NCI-H1092 treated with DMSO at 0.1 percent for 48 hours (cell line): ENCODE measurements at places on chromosomes 13 and 19.

- DNase-seq, result no peak
Measured at GRCh38 chr13:62663767-62664166, 1248.1 kb upstream of the PCDH20 start.

- DNase-seq, result no peak
Measured at GRCh38 chr13:87894059-87894458, 222.9 kb downstream of the SLITRK5 start.

GRCh38 chr13:38872693-38873092 is 117.9 kb downstream of the STOML3 start:
- DNase-seq, result peak; percentile 21

DNA sequence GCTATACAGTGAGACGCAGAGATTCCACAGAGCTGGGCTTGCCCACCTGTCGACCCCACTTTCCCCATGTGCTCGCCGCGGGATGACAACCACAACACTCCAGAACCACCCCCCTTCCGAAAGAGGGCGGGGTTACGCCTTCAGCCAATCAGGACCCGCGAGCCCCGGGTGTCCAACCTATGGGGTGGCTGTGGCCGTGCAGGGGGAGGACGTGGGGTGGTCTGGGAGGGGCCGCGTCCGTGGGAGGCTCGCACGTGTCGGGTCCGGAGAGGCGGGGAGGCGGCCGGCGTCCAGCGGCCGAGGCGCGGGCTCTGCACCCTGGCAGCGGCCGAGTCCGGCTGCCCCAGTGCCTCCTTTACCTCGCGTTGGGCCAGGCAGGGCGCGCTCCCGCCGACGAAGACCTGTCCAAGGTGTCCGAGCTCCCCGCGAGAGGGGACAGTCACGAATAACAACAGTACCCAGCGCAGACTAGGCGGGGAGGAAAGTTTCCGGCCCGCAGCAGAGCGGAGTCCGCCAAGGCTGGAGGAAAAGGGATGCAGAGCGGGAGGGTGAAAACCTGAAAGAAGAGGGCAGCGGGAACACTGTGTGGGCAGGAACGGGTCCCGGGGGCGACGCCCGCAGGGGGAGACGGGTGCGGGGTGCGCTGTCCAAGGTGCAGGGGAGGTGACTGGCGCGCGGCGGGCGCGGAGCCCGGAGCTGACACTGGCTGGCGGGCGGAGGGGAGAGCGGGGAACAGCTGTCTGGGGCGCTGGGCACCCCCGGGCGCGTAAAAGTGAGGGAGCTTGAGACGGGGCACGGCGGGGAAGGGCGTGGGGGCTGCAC is 911 bp downstream of the ENOX1 start:
- peak; percentile 49 for DNase-seq

DNA sequence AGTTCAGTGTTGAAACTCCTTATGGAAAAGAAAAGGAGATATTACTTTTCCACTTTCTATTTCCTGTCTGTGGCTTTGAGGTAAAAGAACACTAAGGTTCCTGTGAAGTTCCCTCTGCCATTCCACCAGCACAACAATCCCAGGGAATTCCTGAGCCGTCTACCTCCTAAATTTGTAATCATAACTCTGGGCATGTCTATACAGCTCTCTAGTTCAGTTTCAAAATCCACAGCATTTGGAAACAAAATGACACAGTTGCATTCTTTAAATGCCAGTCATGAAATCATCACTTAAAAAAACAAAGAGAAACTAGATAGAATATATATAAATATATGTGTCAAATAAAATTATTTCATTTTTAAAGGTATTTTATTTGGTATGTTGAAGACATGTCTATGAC is 9.0 kb upstream of the THSD1 start:
- no peak for DNase-seq

GRCh38 chr19:48405850-48406249 is 12.4 kb downstream of the GRIN2D start:
- no peak for DNase-seq

- DNase-seq, result no peak
Measured at GRCh38 chr13:33172400-33172799, 113.2 kb downstream of the STARD13 start.

DNA sequence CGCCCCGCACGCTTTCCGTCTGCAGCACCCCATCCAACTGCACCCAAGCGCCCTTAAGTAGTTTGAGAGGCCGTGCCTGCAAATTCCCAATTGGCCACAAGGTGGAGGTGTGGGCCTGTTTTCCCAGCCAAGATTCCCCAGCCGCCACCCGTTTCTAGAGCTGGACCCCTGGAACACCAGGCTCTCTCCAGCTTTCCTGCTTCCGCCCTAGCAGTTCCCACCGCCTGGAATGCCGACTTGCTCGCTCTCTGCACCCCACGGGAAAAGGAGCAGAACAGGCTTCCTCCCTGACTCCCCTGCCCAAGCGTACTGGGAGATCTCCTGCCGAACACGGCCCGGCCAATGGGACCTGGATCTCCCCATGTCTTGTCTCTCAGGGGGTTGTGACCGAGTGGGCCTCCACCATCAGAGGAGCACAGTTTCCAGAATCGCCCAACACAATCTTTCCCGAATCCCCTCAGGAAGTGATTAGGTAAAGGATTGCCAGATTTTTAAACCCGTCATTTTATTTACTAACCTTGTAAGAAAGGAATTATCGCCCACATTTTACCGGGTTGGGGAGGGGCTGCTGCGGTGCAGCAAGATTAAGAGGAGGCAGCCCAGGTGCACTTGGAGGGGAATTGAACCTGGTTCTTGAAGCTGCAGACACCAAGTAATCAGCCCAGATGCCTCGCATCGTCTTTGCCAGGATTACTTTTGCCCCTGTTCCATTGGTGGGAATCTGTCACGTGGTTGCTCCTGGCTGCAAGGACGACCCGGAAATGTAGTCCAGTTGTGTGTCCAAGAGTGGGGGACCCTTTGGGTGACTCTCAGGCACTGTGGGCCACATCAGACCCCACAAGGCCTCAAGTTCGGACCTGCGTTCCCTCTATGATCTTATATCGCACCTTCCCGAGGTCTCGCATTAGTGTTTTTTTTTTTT is 3.5 kb upstream of the NAPSA start:
- DNase-seq, result peak; percentile 59

DNA sequence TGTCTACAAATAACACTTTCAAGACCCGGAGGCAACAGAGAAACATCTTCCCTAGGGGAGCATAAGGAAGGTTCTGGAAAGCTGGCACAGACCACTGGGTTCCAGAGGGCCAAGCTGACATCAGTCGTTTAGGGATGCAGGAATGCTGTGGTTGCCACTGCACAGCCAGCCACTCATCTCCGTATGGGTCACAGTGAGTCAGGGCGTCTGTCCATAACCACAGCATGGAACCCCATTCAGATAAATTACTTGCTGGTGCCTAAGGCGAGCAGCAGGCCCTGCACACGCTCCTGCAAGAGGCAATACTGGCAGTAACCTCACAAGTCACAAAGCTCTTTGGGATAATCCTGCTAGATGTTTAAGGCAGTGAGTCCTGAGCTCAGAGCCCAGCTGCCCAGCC is 140.9 kb upstream of the UBL3 start:
- no peak for DNase-seq

- no peak for DNase-seq
Measured at GRCh38 chr13:43543331-43543730, 243.4 kb downstream of the ENOX1 start.

- no peak for DNase-seq
Measured at GRCh38 chr19:46755077-46755852, 9.0 kb upstream of the STRN4 start.

GRCh38 chr19:55830656-55831055 is 1.1 kb downstream of the NLRP11 start:
- no peak for DNase-seq

GRCh38 chr19:5838353-5839064 is 993 bp downstream of the FUT6 start:
- no peak for DNase-seq

DNA sequence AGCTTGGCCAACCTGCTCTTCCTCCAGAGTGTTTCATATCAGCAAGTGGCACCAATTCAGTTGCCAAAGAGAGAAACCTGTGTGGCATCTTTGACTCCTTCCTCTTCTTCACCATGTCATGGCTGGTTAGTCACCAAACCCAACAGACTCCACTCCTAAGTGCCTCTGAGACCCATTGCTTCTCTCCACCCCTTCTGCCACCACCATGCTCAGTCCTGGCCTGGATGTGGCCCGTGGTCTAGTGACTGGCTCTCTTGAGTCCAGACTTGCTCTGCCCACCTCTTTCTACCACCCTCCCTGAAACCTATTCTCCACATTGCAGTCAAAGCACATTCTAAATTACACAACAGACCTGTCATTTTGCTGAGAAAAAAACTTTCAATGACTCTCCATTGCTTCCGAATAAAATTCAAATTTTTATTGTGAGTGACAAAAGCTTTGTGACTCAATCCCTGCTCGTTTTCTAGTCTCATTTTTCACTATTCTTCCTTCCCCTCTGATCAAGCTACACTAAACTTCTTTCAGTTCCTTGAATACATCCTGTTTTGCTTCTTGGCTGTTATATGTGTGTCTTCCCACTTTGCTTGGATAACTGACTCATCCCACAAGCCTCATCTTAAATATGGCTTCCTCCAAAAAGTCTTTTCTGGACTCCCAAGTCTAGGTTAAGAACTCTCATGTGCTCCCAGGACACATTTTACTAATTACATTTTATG is 12.0 kb upstream of the TNFSF11 start:
- no peak for DNase-seq

- DNase-seq, result no peak
Measured at GRCh38 chr13:20995245-20995838, 66.0 kb downstream of the LATS2 start.

- DNase-seq, result no peak
Measured at GRCh38 chr13:45733361-45733760, 31.2 kb downstream of the CBY2 start.

GRCh38 chr19:12042893-12043292 is 7.4 kb upstream of the ZNF433 start:
- DNase-seq, result no peak

- DNase-seq, result no peak
Measured at GRCh38 chr19:30557927-30558557, 185.9 kb downstream of the ZNF536 start.

- DNase-seq, result no peak
Measured at GRCh38 chr19:16788479-16788878, 40.7 kb upstream of the SIN3B start.

DNA sequence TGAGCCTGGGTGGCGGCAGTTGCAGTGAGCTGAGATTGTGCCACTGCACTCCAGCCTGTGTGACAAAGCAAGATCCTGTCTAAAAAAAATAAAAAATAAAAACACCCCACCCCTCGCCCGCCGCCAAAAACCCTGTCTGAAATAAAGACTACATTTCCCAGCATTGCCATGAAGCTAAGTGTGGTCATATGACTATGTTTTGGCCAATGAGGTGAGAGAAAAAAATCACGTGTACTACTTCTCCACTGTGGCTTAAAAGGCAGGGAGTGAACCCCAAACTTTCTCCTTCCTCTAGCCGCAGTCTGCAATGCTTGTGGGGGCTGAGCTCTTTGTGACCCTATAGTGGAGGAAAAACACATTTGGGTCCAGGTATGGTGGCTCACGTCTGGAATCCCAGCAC is 54.9 kb downstream of the COLGALT1 start:
- no peak for DNase-seq
